ENCODE measurements at places on chromosomes 3 and 15.

DNA sequence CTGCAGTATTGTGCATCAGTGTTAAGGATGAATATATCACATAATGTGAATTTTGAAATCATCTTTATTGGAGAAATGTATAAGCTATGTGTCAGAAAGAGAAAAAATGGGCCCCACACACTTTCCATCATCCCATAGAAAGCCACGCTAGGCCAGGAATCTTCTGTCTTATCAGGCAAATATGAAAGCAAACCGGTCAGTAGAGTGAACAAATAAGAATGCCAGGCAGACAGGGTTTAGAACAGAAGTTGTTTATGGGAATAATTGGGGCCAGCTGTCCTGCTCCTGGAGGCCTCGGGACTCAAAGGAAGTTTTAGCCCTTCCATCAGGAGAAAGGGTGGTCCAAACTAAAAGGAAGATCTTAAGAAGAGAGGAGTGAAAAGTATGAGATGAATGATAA lies 39.5 kb downstream of the ZNF280D start:
- DNase-seq, result no peak

GRCh38 chr15:50126072-50126471 lies 7.0 kb upstream of the ATP8B4 start:
- no peak for DNase-seq

DNA sequence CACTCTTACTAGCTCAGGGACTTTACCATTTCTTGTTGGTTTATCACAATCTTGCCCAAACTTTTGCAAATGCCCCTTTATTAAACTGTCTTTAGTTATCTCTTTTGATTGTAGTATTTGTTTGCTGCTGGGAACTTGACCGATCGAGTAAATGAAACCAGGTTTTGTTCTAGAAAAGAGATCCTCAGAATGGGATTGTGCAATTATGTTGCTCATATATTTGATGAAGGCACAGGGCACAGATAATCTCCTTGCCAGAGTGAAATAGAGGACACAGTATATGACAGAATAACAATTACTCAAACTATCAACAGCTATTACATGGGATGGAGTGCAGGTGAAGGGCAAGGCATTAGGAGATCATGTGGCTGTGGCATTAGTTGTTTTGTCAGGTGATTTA lies 216.6 kb upstream of the RASGRP1 start:
- DNase-seq, result no peak

- DNase-seq, result no peak
Observed at GRCh38 chr15:53843166-53843565, 83.7 kb upstream of the WDR72 start.

DNA sequence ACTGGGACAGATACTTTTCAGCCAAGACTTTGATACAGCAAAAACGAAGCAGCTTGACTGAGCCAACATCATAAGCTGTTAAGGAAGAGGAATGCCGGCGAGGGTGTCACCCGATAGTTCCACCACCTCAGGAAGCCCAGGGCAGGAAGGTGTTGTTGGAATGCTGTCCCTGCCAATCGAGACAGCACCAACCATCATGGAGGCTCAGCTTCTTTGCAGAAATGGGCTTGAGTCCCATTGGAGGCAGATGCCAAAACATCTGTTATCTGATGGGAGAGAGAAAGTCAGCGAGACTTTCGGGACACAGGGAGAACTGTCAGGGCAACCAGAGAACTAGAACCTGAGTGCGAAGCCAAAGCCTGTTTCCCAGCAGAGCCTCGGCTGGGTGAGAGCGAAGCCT lies 50.7 kb downstream of the CA12 start:
- DNase-seq, result no peak

- no peak for DNase-seq
Observed at GRCh38 chr3:173711619-173712018, 314.1 kb downstream of the NLGN1 start.

- DNase-seq, result no peak
Observed at GRCh38 chr3:107213044-107213669, 164.1 kb upstream of the CCDC54 start.

DNA sequence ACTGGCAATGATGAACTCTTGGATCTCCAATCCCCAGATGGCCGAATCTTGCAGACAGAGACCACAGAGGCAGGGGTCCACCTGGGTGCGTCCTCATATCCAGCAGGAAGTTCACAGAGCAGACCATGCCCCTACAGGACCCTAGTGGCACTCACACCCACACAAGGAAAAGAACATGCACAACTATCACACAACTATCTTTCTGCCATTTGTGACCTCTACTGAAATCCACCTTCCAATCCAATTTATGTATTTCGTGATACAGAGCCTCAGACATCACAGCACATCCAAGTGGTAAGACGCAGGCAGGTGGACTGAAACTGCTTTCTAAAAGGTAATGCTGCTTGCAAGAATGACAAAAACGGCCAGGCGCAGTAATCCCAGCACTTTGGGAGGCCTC lies 44.6 kb upstream of the SPATA12 start:
- DNase-seq, result no peak

DNA sequence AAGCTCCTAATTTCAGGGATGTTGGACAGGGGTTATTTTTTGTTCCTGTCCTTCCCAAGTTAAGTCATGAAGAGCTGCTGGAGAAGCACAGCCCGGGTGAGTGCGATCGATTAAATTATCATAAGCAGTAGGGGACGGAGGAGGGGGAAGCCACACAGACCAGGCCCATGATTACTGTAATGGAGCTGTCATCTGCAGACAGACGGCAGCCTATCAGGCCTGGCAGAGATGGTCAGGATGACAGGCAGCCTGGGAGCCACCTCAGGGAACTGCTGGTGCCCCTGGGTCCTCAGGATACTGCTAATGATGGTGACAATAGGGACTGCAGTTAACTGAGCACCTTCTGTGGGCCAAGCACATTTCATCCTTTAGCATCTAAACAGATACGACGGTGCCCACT lies 147.7 kb downstream of the RAB11A start:
- DNase-seq, result no peak

- DNase-seq, result no peak
Observed at GRCh38 chr15:32877252-32878019, 159.6 kb downstream of the GREM1 start.

- no peak for DNase-seq
Observed at GRCh38 chr3:125662675-125663074, 67.4 kb upstream of the OSBPL11 start.

DNA sequence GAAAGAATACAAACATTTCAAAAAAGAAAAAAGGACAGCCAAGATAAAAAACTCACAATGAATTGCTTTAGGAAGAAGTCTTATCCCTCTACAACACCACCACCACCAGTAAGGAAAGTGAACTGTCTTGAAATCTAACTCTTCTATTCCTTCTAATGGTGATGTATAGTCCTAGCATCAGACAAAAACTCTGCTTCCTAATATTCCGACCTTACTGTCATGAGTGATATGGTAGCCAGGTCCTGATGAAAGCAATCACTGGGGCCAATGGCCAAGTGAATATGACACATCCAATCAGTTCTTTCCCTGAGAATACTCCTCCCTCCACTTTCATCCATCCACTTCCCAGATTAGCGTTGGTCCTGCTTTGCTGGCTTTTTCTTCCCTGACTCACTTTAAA lies 14.8 kb downstream of the GK5 start:
- no peak for DNase-seq

GRCh38 chr15:42395838-42396237 lies 36.5 kb downstream of the CAPN3 start:
- DNase-seq, result no peak

DNA sequence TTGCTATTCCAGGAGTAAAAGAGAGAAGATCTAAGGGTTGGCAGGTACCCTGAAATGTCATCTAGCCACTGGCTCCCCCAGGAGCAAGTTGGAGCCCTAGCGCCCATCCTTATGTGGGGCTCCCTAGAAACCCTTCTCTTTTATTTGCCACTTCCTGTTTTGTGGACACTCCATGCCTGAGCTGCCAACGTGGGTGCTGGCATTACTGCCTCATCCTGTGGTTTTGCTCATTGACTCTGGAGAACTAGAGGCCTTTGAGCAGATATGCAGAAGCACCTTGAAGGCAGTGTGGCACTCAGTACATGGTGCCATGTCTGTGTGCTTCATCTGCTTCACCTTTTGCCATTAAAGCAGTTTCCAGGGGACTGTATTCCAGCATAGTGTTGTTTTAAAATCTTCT lies 8.1 kb downstream of the EDEM1 start:
- no peak for DNase-seq

GRCh38 chr3:171584100-171584499 lies 123.9 kb upstream of the TNIK start:
- DNase-seq, result no peak

DNA sequence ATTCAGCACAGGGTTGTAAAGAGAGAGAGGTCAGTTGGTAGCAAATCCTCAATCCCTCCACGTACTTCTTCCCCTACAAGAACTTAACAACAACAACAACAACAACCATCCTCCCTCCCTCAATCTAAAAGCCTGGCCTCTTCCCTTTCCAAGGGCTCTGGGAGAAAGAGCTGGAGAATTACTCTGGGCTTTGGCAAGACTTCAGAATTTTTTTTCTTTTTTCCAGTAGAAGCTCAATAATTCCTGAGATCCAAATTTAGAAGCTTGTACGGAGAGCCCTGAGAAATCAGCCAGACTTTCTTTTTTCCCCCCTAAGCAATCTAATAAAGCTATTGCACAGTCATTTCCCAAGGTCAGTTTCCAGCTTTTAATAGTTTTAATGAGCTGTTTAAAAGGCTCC lies 95.8 kb upstream of the CACNA2D3 start:
- no peak for DNase-seq

Measured in NCI-H1048 (cell line).